ENCODE measurements at places on chromosomes 1 and 21. TPM values are rescaled to one million over a fixed set of nuclear protein-coding genes. Genes with fewer than 3 reads are reported as not detected.

WDR64 gene
- not detected for total RNA-seq

SDHB gene
- 83.0 TPM for total RNA-seq

S100A8 gene
- not detected for total RNA-seq

C1orf226 gene
- total RNA-seq: 0.89 TPM

SLC41A1 gene
- 22.4 TPM for total RNA-seq

NPHS2 gene
- total RNA-seq: not detected

Measured in astrocyte (in vitro differentiated cells and primary cell).